Pulmonary artery endothelial cell (primary cell): ENCODE measurements at places on chromosomes 4 and X.

DNA sequence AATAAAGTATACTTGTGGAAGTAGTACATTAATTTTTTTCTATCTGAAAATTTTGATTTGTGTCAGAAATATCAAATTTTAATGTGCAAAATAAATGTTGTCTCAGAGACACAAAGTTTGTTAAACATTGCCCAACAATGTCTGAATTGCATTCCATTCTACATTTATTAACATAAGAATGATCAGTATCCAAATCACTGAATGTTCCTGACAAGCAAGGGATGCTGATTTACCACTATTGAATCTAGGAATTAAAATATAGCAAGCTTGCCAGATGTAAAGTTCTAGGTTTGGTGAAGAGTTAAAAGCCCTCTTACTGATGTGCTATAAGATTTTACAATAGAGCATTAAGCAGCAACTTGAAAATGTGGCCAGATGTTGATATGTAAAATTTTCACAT, 489.2 kb upstream of the CTSO start:
- DNase-seq: no peak

GRCh38 chr4:5463361-5463760, 245.0 kb downstream of the EVC2 start:
- DNase-seq: no peak

- no peak for DNase-seq
These were observed 56.4 kb downstream of the RWDD4 start for GRCh38 chr4:183602557-183603027.

DNA sequence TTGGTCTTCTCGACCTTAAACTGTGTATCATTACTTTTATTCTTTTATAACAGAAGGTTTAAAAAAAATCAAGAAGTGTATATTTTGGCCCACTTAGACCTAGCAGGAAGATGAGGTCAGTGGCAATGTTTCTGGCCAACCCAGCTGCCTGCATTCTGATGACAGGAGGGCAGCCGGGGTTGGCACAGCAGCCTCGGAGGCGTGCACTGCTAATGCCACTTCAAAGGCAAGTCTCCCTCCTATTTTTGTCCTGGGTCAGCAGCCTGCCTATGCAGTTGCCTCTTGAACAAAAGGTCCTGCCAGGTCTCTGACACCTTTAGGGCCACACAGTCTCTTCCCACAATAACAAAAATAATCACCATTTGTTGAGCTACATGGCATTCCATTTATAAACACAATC, 89.4 kb upstream of the MYOZ2 start:
- peak; percentile 10 for DNase-seq

DNA sequence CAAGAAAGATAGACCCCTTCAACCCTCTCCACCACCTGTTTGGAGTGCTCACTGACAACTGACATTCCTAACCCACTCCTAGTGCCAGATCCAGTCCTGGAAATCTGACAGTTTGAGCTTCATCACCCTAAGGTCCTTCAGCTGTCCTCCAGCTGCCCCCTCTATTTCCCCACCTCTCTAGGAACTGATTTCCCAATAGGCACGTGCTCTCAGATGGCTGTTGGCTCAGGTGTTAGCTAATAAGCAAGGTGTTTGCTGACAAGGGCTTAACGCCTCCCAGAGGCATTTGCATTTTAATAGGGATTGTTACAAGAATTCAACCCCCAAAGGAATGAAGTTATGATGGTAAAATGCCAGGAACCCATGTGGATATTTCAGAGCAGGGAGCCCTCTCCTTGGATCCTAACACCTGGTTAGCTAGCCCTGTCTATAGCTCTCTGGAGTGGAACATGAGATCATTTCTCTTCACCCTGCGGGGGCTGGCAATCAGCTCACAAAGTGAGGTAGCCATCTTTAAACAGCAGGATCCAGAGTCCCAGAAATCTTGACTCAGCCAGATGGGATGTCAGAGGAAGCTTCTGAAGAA, 348.5 kb upstream of the SFRP2 start:
- DNase-seq: no peak

- DNase-seq: no peak
These were observed 61.4 kb downstream of the SHISA3 start for GRCh38 chr4:42458657-42459056.

- no peak for DNase-seq
These were observed 75.1 kb downstream of the PRKX start for GRCh38 chrX:3638280-3638873.

DNA sequence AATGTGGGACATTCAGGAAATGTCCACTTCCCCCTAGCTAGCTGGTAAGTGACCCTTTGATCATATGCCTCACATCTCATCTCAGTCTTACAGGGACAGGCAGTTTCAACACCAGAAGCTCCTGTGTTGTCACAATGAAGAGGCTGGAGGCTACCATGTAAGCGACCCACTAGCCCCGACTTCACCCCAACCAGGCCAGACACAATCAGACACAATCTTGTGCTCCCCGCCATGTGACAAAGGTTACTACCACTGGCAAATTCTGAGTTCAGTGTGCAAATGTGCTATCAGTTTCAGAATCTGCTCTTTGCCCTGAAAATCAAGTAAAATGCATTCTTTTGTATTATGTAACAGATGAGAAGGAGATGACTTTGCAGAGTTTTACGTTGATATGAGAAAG, 56.9 kb upstream of the STS start:
- no peak for DNase-seq

DNA sequence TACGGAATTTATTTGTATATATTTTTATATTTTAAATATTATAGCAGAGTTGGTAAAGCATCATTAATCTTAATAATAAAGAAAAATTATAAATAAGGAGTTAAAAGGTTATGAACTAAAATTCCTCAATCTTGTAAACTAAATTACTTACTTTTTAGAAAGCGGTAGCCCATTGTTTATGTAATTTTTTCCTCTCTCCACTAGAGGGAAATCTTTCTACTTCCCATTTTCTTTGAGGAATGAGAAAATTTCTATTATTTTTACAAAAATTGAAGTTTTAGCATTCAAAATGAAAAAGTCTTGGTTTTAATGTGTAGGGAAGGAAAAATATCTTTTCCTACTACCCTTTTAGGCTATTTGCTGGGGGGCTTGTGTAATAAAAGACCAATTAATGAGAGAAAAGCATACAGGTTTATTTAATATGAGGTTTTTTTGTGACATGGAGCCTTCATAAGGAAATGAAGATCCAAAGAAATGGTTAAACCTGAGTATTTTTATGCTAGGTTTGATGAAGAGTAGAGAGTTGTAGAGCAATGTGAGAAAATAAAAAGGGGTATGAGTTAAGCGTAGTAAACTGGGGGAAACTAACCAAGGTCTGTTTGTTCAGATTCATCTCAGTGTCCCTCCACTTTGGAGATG, 68.7 kb upstream of the ADAD1 start:
- DNase-seq: no peak

DNA sequence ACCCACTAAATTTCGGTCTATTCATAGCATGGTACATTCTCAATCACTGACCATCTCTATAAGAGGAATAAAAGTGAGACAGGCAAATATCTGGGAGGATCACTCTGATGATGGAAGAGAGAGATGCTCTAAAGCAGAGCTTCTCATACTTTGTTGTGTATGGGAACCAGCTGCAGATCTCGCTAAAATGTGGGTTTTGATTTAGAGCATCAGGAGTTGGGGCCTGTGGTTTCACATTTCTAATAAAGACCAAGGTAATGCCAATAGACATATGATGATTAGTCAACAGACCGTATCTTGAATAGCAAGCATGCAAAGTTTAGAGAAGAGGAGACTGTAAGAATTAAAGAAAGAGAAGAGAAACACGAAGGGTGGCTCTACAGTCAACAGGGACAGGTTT, 107.4 kb upstream of the FTHL17 start:
- DNase-seq: no peak

GRCh38 chr4:20883231-20883630, 183.0 kb downstream of the PACRGL start:
- DNase-seq: no peak

DNA sequence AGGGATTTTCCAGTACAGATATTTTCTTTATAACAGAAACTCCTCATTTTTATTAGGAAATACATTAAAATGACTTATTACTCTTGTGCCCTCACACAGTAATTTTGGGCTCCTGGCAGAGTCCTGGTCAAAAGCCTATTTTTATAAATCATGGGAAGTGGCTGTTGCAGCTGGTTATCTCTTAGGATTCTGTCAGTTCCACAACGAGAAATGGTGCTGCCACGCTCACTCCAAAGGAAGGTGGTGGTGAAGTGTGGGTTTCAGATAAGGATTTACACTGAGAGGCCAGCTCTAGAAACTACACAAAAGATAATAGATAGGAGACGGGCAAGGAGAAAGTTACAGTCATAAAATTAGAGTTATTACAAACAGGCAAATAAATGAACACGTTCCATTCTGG, 159.2 kb upstream of the FAM241A start:
- no peak for DNase-seq

- DNase-seq: peak; percentile 49
These were observed 1.2 kb downstream of the MGST2 start for GRCh38 chr4:139666735-139667281.

DNA sequence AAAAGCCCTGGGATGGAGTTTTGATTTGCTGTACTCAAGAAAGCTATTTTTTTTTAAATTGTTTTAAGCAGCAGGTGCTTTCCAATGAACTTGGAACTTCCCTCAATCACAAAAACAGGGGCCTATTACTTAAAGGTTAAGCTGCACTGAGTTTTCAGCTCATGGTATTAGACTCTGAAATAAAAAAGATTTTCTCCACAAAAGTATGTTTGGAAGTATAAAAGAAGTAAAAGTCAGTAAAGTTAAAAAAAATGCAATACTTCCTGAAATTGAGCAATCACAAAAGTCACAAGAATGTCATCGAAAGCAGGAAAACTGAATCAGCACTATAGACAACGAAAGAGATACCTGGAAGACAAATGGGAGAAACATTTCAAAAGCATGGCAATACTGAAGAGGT, 38.9 kb upstream of the PLAC8 start:
- no peak for DNase-seq

- DNase-seq: no peak
These were observed 7.2 kb upstream of the LIMCH1 start for GRCh38 chr4:41530741-41531140.

DNA sequence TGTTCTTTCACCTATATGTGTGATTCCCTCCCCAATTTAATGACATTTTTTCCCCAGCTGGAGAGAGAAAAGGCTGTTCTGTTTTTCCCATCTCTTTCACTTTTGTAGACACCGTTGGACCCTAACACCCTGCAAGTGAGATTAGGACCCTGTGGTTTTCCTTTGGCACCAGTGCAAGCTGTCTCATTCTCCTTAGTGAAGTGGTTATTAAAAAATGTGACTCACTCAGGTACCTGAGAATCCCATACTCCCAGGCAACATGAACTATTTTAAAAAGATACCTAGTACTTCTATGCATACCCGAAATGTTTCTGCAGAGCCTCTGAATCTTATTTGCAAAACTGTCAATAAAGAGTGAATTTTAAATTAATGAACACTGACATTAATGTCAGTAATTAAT, 175.7 kb upstream of the TBC1D9 start:
- no peak for DNase-seq

DNA sequence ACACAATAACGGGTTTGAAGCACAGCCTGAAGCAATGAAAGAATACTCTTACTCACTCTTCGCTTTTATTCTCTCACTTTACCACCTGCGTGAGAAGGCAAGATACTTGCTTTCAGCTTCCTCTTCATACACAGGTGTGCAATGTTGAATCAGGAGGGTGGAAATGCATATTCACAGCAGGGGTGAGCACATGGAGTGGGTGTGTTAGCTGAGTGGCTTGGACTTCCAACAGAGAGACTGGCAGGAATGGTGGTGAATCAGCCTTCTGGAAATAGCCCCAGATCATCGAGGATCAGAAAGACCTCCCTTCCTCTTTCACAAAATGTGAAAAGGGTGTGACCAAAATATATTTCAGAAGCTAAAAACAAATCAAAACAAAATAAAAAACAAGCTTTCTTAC, 521.2 kb downstream of the STIM2 start:
- DNase-seq: no peak

GRCh38 chrX:154981116-154981411, 41.5 kb downstream of the F8 start:
- no peak for DNase-seq

DNA sequence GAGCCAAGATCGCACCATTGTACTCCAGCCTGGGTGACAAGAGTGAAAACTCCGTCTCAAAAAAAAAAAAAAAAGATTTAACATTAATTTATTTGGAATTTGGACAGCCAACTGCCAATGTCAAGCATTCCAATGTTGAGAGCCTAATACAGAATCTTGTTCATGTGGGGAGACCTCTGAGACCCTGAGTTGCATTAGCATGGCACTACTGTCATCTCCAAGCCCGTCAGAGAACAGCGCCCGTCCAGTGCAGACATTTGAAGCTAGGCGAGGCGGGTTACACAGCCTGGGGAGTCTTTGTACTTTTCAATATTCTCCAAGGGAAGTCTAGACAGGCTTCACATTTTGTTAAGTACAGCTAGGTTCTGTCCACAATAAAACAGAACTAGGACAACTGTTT, 126.7 kb downstream of the CHRNA9 start:
- DNase-seq: no peak

DNA sequence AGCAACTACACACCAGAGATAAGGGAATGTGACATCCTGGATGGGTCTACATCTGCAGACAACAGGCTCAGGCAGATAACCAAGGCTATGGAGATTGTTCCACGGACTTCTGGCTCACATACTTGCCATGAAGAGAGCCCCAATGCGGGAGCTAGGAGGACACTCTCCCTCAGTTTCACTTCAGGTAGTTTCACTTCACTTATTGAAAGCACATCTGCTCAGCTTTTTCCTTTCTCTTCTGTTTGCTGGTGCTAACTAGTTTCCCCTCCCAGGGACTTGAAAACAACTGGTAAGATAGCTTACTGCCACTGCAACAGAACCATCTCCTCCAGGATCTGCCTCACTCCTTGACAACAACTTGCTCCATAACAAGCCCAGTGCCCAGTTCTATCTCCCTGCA, 1.4 kb upstream of the CT47C1 start:
- DNase-seq: no peak

GRCh38 chr4:20681271-20681670, 19.0 kb upstream of the PACRGL start:
- no peak for DNase-seq

DNA sequence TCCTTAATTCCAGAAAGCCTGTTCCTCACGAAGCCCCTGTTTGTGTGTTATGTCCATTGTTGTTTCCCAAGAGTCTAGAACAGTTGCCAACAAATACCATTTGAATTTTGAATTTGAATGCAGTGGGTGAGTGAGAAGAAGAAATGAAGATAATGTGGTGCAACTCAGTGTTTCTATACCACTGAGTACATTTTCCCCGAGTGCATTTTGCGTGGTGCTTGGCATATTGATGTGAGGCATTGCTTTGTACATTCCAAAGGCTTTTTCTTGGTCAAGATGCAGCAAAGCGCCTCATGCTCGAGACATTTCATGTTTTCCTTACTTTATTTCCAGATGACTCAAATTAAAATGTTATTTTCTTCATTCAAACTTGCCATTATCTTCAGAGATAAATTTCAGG, 253.1 kb upstream of the RPS6KA3 start:
- DNase-seq: no peak

- DNase-seq: no peak
These were observed 94.9 kb upstream of the UNC5C start for GRCh38 chr4:95643627-95644026.

- DNase-seq: no peak
These were observed 403.6 kb downstream of the PDGFC start for GRCh38 chr4:156568041-156568440.

GRCh38 chr4:176561368-176561767, 231.4 kb downstream of the VEGFC start:
- DNase-seq: no peak
